Stimulated activated CD4-positive, alpha-beta T cell treated with anti-CD3 and anti-CD28 coated beads, Interleukin-1b, Interleukin-23, amount 100 ng/mL, for 4 hours (primary cell): ENCODE measurements at places on chromosomes 11 and 22.
A peak's percentile ranks its signal among the peaks of the same experiment; 100 is the strongest.

- DNase-seq = no peak
Measured at GRCh38 chr22:28927630-28928029, 44.3 kb downstream of the ZNRF3 start.

DNA sequence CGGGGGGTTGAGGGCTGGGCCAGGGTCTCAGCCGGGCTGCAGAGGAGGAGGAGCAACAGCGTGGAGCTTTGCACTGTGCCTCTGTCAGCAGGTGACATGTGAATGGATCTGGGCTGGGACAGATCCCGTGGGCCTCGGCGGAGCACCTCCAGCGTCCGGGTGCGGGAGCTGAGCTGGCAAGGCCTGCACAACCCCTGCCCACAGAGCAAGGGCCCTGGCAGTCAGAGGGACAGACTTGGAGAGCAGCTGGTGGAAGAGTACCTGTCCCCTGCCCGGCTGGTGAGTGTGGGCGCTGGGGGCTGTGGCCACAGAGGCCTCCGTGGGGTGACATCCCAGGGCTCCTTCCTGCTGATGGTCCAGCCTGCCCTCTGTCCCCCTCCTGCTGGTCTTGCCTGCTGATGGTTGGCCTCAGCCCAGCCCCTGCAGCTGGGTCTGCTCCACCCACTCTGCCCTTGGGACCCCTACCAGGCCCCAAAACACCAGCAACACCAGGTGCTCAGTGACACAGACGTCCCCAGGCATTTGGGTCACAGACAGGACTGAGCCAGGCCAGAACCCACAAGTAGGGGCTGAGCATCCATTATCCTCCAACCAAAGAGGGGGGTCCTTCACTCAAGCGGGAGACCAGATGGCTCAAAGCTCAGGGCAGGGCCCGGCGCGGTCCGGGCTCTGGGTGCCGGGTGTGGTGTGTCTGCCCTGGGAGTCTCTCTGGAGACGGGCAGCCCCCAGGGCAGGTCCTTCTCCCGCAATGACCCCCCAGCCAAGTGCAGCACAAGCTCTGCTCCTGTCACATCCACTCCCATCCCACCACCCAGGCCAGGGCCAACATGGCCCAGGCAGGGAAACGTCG, 3.5 kb downstream of the LRRC56 start:
- no peak for DNase-seq

DNA sequence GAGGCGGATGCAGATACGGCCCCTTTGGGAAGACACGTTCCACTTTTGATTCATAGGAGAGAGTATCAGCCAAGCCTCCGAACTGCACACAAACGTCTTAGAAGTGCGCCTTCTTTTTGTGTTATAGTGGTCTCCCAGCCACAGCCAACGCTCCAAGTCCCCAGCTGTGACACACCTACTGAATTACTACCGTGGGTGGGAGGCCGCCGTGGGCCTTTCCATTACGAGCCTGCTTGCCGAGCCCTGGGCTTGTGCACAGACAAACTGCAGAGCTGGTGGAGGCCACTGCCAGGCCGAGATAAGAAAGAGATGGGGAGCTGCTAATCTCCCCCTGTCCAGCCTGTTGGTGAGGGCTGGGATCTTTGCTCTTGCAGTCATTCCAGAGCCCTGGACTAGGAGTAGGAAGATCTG, 761 bp downstream of the HMBS start:
- peak; percentile 34 for DNase-seq

GRCh38 chr22:50104141-50104544, 14.3 kb downstream of the MOV10L1 start:
- DNase-seq = no peak

- peak; percentile 80 for DNase-seq
Measured at GRCh38 chr22:19909350-19910179, 32.0 kb upstream of the COMT start.

- DNase-seq = no peak
Measured at GRCh38 chr11:18721561-18722292, 4.3 kb downstream of the IGSF22 start.
